ENCODE measurements at places on chromosomes 1 and 21.

- no peak for DNase-seq
These were observed 667.3 kb downstream of the PTPRU start for GRCh38 chr1:29903548-29904166.

DNA sequence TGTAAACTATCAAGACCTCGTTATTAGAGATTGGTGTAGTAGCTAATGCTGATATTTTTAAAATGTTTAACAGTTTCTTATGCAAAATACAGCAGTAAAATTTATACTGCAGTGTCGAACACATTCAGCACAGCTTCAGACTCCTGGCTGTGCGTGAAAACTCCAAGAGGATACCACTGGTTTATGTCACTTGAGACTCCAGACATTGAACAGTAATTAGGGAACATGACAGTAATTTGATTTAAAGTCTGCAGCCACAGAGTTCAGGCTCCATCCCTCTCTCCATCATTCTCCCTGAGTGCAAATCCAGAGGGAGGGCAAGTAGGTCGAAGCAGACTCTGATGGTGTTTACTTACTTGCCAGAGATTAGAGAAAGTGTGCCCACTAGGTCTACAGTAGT, 94.2 kb downstream of the AK5 start:
- DNase-seq, result no peak

DNA sequence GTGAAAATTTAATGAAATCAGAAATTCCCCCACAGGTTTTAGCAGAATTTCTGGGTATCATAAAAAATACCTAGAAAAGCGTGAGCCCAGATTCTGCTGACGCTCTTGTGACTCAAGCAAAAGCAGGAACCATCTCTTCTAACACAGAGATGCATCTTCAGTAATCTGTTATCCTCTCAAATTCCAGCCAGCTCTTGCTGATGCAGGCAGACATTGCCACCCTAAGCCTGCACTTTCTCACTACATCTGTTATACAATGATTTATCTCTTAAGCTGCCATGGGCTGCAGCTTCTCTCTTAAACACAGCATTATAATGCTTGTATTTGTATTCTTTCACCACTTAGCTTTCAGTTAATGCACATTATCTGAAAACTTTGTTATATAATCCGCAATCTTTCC, 113.0 kb upstream of the RGS1 start:
- DNase-seq, result no peak

DNA sequence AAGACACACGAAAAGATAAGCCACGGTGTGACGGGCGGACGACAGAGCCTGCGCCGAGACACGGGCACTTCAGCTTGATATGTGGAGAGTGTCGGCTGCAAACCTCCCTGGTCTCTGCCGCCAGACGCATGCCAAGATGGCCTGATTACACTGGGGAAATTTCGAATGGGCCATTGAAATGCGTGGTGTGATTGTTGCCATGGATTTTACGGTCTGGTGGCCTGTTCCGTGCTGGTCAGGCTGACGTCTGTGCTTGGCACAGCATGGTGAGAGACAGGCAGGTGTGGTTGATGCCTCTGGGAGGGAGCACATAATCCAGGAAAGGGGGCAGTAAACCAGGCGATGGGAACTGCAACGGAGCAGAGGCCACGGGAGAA, 105.6 kb upstream of the TMPRSS2 start:
- DNase-seq, result no peak

- DNase-seq, result no peak
These were observed 18.2 kb downstream of the MRPS6 start for GRCh38 chr21:34091607-34092006.

GRCh38 chr1:61028136-61028535, 54.2 kb upstream of the NFIA start:
- DNase-seq, result no peak

DNA sequence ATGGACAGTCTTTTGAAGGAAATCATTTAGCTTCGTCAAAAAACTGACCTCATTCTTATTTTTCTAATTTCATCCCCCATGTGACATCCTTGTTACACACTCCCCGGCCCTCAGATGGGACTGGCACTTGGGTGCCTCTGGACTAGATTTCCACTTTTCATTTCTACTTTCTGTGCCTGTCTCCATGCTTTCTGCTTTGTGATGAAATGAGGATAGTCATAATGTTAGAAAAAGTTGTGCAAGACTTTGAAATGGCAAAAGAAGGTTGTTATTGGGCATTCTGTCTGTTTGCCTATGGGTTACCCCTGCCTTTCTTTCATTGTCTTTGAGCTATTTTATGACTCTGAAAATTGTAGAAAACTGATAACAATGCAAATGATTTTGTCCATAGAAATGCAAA, 54.9 kb downstream of the MDM4 start:
- no peak for DNase-seq

DNA sequence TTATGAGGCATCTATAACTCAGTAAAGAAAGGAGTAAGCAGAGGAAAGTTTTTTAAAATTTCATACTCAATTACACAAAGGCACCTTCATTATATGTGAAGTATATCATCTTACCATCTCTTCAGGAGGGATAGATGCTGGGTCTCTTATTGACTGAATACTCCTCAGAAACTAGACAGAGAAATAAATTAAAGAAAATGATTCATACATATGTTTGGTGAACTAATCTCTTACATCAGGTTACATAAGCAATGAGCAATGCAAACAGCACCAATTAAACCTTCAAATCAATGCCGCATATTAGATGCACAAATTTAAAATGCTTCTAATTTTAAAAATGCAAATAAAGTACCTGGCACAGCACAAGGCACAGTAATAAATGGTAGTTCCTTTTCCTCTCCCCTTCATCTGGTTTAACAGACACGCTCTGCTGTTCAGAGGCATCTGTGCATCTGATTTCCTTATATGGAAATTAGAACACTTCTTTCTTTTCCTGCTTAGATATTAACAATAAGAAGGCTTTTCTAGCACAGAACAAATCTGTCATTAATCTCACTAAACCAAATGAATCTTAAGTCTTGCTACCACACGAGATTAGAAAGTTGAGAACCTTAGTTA, 20.0 kb downstream of the SCYL3 start:
- no peak for DNase-seq

DNA sequence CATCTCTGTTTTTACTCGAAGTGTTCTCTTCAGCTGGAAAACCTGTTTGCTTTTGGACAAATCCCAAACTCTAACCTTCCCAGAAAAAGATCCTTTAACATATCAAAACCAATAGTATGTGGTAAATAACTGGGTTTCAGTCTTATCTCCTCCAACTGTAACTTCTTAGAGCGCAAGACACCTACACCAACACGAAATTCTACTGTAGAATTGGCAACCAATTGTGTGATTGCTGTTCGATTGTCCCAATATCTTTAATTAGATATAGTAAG, 5.8 kb upstream of the MPZL1 start:
- DNase-seq, result no peak

GRCh38 chr1:64228167-64228957, 24.9 kb downstream of the UBE2U start:
- DNase-seq, result no peak
